ENCODE measurements at places on chromosomes 2 and 18.
A peak's percentile ranks its signal among the peaks of the same experiment; 100 is the strongest.

DNA sequence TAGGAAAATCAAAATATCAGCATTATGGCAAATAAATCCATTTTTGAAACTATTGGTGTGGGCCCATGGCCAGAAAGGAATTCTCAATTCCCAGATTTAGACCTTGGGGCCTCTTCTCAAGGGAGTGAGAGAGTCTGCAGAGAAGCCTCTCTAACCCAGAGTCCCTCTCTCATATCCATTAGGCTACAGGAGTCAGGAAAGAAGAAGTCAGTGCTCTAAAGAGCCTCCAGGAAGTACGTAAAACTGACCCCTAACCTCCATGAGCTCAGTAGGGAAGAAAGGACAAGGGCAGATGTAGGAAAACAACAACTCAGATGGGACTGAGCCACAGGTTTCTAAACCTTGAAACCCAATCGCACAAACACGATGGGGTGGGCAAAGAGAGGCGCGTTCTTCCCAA is 479.9 kb upstream of the TNP1 start:
- no peak for DNase-seq

GRCh38 chr2:64267699-64268098 is 123.5 kb upstream of the PELI1 start:
- DNase-seq: no peak

GRCh38 chr2:46076251-46076650 is 221.0 kb upstream of the EPAS1 start:
- no peak for DNase-seq

- no peak for DNase-seq
Measured at GRCh38 chr2:201378496-201379397, 21.6 kb upstream of the FLACC1 start.

GRCh38 chr2:150215041-150215440 is 272.4 kb downstream of the RND3 start:
- DNase-seq: no peak

- no peak for DNase-seq
Measured at GRCh38 chr2:127052057-127052770, 54.7 kb downstream of the BIN1 start.

GRCh38 chr2:9110893-9111569 is 95.6 kb upstream of the ASAP2 start:
- no peak for DNase-seq

- peak; percentile 41 for DNase-seq
Measured at GRCh38 chr18:69469444-69469919, 68.8 kb downstream of the DOK6 start.

DNA sequence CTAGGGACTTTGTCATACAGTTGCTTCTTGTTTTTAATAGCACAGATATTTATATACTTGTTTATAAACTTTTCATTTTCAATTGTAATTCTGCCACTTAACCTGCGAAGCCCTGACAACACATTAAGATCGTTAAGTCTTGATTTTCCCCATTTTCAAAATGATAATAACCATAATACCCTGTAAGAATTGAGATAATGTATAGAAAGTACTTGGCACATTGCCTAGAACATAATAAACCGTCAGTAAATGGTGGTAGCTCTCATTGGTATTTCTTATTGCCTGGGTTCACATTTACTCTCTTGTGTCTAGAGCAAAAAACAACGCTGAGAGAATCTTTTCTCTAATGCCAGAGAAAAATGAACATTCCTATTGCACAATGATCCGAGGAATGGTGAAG is 18.6 kb downstream of the PTCD3 start:
- DNase-seq: no peak

- no peak for DNase-seq
Measured at GRCh38 chr2:151161821-151162551, 99.7 kb downstream of the RBM43 start.

DNA sequence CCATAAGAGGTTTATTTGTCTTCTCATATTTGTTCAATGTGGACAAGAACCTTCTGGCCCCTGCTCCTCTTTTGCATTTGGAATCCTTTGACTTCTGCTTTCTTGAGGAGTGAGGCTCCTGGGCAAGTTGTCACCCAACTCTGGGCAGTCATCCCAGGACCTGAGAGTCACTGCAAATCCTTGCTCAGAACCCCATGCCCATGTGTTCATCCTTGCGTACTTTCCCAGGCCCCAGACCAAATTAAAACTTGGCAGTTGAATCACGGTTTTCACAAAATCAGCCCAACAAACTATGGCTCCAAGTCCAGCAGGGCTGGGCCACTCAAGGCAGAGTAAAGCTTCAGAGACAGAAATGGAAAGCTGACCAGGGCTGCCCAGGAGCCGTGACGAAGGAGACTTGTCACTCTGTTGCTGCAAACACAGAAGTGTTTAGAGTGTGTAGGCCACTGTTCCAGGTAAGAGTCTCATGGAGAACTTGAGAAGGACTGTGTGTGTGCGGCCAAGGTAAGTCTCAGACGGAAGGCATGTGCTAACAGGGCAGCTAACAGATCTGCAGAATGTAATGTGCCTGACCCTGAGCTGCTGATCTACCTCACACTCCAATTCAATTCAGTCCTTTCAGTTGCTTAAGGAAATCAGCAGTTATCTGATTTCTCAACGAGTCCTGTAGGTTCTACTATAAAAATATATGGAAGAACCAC is 549.4 kb upstream of the HS6ST1 start:
- no peak for DNase-seq

DNA sequence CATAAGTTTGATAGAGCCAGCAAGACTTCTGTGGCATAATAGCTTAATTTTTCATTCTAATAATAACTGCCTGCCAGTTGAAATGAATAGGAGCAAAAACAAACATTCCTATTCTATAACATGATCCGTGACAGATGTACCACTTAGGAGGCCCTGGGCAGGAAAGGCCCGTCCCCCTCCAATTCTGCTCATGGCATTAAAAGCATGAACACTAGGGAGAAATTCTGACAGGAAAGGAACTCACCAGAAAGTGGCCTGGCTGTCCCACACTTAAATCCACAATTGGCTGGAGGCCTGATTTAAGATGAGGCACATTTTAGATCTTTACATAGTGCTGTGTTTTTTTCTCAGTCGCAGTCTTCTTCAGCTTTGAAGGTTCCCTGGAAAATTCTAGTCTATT is 261.9 kb upstream of the ETAA1 start:
- no peak for DNase-seq

DNA sequence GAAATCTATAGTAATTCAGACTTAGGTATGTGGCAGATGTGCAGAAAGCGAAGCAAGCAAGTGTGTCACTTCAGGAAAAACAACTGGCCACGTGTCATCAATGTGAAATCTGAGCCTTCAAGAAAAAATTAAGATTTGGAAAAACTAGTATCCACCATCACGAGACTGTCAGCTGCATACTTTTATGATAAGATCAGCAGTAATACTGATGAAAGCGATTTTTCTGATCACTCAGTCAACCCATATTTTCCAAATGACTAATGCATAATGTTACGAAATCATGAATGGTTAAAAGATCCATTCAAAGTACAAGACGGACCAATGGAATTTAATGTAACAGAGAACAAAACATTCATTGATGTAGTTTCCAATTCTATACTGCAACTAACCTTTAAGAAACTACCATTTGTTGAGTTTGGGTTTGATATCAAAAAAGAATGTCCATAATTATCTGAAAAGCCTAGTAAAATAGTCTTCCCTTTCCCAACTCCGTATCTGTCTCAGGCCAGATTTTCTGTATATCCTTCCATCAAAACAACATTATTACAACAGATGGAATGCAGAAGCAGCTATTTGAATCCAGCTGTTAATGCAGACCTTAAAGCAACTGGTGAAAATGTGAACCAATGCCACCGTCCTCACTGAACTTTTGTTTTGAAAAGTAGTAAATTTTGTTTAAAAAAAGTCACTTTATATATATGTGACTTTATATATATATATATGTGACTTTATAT is 17.0 kb upstream of the BCL2 start:
- DNase-seq: no peak

GRCh38 chr2:199869227-199869541 is 18.2 kb upstream of the FTCDNL1 start:
- no peak for DNase-seq

DNA sequence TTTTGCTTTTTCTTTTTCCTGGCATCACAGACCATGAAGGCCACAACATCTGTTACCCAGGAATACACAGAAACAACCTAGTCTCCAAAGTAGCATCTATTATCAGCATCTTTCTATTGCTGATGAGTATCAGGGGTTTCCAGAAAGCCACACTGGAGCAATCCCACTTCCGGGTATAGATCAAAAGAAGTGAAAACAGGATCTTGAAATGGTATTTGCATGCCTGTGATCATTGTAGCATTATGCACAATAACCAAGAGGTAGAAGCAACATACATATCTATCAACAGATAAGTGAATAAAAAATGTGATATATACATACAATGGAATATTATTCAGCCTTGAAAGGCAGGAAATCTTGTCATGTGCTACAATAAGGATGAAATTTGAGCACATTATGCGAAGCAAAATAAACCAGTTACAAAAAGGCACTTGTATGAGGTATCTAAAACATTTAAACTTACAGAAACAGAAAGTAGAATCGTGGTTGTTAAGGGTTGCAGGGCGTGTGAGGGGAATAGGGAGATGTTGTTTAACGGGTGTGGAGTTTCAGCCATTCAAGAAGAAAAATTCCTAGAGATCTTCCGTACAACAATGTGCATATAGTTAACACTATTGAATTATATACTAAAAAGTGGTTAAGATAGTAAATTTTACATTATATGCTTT is 115.1 kb downstream of the KCNE4 start:
- DNase-seq: no peak

GRCh38 chr2:21821672-21822227 is 698.0 kb downstream of the TDRD15 start:
- no peak for DNase-seq

GRCh38 chr2:181348107-181348837 is 108.9 kb upstream of the ITGA4 start:
- DNase-seq: no peak

DNA sequence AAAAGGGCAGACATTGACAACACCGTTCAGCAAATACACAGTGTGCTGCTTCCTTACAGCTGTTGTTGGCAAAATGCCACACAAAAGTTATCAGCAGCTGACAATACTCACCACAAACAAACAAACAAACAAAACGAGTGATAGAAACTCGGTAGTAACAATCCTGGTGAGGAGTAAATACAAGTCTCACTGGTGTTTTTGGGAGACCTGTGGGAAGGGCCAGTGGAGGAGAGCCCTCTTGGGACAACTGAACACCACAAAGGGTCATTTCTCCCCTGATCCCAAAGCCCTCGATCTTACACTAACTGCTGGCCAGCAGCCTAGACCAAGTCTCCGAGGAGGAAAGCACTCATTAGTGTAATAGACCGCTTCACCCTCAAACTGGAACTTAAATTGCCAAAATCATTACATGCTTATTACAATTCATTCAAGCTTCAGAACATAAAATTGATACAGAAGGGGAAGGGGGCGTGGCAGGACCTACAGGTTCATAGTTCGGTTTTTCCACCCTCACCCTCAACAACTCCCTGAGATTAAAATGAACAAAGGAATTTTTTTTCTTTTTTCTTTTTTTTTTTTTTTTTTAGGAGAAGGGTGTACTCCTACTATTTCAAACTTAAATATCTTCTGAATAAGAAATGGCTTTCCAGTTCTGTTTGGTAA is 5.0 kb downstream of the AP1S3 start:
- DNase-seq: no peak
